GM23338 (cell line): ENCODE measurements at places on chromosomes 11 and 22. TPM values are rescaled to one million over a fixed set of nuclear protein-coding genes. Genes with fewer than 3 reads are reported as not detected.

GRCh38 chr11:65887723-65888162, 528 bp downstream of the FIBP start:
- DNase-seq, result no peak

The FAM111B gene
- 28.2 and 40.7 TPM in 2 replicates for polyA plus RNA-seq

GRCh38 chr11:7506243-7506642, 7.6 kb upstream of the PPFIBP2 start:
- no peak for DNase-seq

GRCh38 chr11:128424271-128424711, 163.1 kb downstream of the ETS1 start:
- no peak for DNase-seq

GRCh38 chr11:2305140-2305778, 3.4 kb downstream of the TSPAN32 start:
- peak; percentile 89 for DNase-seq

The DCHS1 gene
- 1.9 and 2.3 TPM in 2 replicates for polyA plus RNA-seq

- no peak for DNase-seq
These were observed 50.0 kb downstream of the DNAJC24 start for GRCh38 chr11:31419669-31420068.

The TSPAN4 gene
- 76.8 and 88.4 TPM in 2 replicates for polyA plus RNA-seq

The APOBEC3G gene
- polyA plus RNA-seq, result 1.8 and 2.1 TPM in 2 replicates

DNA sequence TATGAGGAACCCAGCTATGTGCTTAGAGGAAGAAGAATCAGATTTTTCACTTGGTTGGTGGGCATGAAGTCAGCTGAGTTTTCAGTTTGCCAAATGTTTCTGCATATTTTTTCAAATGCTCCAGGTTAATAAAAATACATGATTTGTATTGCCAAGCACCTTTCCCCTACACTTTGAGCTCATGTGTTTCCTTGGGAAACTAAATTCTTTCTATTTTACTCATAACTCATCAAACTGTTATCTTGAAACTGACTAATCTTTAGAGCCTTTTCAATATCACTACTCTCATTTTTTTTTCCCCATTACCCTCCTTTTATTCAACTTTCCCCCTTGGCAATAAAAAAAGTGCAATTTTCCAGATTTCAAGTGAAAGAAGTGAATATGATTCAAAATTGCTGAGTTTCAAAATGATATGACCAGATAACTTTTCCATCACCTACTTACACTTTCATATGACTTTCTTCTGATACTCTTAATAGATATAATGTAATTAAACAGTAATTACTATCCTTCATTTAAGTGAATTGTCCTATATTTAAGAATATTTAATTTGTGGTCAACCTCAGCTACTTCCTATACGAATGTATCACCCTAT, 91.9 kb upstream of the SOX6 start:
- DNase-seq, result no peak

GRCh38 chr11:46612326-46612725, 4.7 kb downstream of the HARBI1 start:
- DNase-seq, result no peak

DNA sequence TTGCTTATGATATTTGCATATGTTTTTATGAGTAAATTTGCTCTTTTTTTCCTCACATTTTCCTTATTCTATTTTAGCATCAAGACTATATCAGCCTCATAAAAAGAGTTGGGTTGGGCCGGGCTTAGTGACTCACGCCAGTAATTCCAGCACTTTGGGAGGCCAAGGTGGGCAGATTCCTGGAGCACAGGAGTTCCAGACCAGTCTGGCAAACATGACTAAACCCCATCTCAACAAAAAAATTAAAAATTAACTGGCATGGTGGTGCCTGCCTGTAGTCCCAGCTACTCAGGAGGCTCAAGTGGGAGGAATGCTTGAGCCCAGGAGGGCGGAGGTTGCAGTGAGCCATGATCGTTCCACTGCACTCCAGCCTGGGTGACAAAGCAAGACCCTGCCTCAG, 148.8 kb upstream of the ANO5 start:
- no peak for DNase-seq

GRCh38 chr11:117621226-117621625, 175.8 kb downstream of the DSCAML1 start:
- peak; percentile 41 for DNase-seq

DNA sequence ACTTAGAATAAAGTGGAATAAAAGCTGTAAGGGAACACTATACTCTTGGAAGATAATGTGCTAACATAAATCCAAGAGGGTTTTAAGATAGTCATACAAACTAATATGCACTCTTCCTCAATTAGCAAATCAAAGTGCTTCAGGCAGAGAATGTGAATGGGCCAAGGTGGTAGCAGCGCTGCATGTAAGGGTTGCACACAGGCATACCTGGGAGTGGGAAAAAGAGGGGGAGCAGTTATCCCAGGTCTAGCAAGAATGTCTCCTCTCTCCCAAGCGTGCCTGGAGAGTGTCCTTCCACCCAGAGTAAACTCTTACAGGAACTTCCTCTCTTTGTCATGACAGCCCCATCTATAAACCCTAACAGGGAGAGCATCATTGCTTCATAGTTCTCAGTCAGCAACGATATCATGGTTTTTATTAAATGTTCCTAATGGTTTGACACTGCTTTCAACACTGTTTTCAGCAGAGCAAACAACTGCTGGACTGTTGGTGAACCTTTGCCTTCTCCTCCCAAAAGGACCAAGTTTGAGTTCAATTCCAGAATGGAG, 61.6 kb downstream of the SYTL2 start:
- DNase-seq, result peak; percentile 26

- DNase-seq, result no peak
These were observed 117.3 kb downstream of the ETS1 start for GRCh38 chr11:128470081-128470480.

- no peak for DNase-seq
These were observed 163.4 kb upstream of the NECTIN1 start for GRCh38 chr11:119892311-119892808.

- DNase-seq, result no peak
These were observed 27.3 kb downstream of the MAFF start for GRCh38 chr22:38228873-38229740.
